ENCODE measurements at places on chromosomes 5 and 9.

GRCh38 chr5:131389869-131390265, 126.0 kb downstream of the CDC42SE2 start:
- no peak for DNase-seq

GRCh38 chr9:130825351-130825651, 9.8 kb upstream of the ABL1 start:
- DNase-seq: no peak

GRCh38 chr9:99513441-99514112, 291.5 kb downstream of the SEC61B start:
- DNase-seq: no peak

GRCh38 chr5:88172847-88173758, 95.5 kb downstream of the TMEM161B start:
- DNase-seq: no peak

GRCh38 chr5:58239045-58239444, 220.8 kb downstream of the PLK2 start:
- no peak for DNase-seq

- DNase-seq: no peak
Observed at GRCh38 chr9:37640246-37640645, 10.5 kb upstream of the FRMPD1 start.

DNA sequence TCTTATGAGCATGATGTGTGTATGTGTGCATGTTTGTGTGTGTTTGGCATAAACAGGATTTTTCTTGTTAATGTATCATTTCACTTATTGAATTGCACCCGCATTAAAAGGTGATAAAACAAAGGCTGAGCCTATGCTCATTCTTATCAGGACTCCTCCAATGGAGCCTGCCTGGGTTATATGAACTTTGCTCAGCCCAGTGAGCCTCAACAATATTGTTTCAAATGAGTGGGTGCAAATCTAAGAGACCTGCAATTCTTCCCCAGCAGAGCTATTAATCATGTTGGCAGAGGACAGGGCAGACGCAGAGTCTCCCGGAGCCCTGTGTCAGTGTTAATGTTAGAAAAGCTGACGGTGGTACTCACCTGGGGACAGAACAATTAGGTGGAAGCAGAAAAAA, 71.6 kb downstream of the SH3RF2 start:
- no peak for DNase-seq

DNA sequence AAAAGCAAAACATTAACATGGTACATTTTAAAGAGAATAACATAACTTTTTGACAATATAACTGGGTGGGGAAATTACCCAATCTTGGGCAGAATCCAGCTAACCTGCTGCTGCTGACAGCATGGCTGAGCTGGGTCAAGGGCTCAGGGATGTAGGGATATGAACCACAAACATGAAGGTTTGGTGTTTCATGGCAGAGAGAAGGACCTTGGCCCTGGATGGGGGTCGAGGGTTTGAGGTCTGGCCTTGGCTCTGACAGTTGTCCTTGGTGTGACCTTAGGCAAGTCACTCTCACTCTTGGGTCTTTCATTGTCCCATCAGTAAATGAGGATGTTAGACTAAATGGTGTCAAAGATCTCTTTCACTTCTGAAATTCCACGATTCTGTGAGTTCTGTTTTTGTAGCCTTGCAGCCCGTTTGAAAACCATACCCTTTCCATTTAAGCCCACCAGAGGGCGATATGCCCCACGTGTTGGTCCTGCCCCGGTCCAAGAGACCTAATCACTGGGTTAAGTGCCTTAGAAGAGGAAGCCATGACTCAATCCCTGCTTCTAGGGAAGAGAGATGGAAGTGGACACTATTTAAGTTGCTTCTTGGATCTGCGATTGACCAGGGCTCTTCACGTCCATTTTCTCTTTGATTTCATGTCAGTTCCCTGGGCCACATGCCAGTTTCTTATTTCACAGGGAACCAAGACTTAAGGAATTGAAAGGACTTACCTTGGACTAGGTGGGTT, 56.8 kb upstream of the TEX48 start:
- DNase-seq: peak; percentile 56

DNA sequence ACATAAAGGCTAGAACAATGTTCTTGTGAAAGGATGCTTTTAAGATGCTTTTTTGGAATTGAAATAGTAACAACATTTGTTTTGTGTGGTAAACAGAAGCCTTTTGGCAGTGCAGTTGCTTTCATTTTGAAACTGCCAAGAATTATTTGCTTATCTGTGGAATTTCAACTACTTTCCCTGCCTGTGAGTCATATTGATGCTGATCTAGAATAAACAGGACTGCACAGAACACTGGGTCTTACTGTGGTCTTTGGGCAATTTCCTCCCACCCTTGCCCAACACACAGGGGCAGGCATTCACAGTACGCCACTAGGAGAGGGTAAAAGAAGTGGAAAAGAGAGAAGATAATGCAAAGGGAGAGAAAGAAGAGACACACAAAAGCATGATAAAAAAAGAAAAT, 483.7 kb downstream of the ELAVL2 start:
- DNase-seq: no peak

DNA sequence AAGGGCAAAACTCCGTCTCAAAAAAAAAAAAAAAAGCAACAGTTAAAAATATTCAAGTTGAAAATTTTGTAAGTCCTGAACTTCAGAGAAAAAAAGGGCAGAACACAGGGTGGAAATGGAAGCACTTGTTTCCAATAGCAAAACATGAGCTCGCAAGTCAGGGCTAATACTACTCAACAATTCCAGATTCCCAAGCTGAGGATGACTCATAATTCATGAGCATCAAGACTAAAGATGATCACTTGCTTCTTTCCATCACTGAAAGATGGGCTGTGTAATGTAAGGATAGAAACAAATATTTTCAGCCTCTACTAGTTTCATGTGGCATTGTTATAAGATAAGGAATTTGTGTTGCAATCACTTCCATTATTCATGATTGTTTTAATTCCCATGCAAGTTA, 33.5 kb upstream of the FST start:
- no peak for DNase-seq

DNA sequence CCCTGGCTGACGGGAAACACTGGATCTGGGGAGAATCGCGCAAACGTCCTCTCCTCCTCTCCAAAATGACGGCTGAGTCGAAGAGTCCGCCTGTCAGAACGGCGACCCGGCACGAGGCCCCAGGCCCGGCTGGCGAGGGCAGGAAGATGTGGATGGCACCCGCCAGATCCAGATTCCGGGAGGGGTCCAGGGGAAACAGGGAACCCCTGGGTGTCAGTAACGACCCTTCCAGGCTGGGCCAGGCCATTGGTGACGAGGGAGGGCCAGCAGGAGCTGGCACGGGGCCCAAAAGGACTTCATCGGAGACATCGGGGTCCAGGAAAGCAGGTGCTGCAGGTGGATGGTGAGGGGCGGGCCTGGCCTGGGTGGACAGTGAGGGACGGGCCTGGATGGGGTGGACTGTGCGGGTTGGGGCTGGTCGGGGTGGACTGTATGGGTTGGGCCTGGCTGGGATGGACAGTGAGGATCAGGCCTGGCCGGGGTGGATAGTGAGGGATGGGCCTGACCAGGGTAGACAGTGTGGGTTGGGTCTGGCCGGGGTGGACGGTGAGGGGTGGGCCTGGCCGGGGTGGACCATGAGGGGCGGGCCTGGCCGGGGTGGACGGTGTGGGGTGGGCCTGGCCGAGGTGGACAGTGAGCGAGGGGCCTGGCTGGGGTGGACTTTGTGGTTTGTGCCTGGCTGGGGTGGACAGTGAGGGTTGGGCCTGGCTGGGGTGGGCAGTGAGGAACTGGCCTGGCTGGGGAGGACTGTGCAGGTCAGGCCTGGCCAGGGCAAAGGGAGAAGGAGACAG, 14.0 kb downstream of the SLC6A3 start:
- DNase-seq: no peak

DNA sequence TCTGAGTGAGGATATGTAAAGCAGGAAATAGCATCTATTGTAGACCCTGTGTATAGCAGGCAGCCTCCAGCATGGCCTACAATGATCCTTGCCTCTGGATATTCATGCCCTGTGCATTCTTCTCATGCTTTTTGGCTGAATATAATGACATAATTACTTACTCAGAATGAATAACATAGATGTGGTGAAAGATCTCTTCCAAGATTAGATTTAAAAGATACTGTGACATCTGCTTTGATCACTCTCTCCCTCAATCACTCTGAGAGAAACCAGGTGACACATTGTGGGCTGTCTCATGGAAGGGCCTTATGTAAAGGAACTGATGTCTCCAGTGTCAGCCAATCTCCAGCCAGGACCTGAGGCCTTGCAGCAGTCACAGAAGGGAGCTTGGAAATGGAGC, 376.7 kb downstream of the DNAH5 start:
- DNase-seq: no peak

DNA sequence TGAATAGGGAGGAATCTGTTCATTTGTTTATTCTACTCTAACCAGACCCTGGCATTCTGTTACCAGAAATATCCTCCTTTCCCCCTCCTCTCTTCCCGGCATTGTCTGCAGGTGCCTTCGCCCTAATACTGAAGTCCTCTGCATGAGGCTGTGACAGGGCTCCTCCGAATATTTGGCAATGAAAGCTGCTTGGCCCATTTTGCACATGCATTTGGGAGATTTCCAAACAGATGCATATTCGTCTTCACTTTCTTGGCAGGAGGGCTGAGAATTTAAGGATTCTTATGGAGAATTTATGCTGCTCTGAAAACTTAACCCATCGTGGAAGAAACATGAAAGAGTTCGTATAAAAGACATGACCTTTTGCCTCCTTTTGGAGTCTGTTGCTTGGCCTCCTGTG, 484.0 kb downstream of the ZNF608 start:
- DNase-seq: no peak

DNA sequence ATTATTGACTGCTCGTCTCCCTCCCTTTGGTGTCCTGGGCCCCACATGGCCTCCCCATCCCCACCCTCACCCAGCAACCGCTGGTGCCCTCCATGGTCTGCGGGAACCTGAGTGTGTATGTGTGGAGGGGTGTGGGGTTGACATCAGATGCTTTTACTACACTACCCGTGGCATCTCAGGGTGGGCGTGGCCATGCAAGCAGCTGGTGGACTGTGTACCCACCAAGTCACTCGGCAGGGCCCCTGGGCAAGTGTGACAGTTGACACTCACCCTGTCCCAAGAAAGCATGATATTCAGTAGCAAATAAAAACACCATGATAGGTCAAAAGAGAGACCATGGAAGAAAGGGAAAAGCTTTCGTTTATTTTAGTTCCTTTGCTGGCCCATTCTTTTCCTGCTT, 7.4 kb upstream of the NXNL2 start:
- no peak for DNase-seq
